ENCODE measurements at places on chromosomes 12 and 14.
A peak's percentile ranks its signal among the peaks of the same experiment; 100 is the strongest.

- H3K36me3 ChIP-seq, result no peaks in the 10 kb centered on the region
- H3K4me1 ChIP-seq, result peaks cover 4% of the 10 kb centered on the region
- H3K27ac ChIP-seq, result peak overlapping the region; percentile 59
- H3K27me3 ChIP-seq, result peaks cover 4% of the 10 kb centered on the region
These were observed 2.3 kb upstream of the CLBA1 start for GRCh38 chr14:104983231-104983721.

DNA sequence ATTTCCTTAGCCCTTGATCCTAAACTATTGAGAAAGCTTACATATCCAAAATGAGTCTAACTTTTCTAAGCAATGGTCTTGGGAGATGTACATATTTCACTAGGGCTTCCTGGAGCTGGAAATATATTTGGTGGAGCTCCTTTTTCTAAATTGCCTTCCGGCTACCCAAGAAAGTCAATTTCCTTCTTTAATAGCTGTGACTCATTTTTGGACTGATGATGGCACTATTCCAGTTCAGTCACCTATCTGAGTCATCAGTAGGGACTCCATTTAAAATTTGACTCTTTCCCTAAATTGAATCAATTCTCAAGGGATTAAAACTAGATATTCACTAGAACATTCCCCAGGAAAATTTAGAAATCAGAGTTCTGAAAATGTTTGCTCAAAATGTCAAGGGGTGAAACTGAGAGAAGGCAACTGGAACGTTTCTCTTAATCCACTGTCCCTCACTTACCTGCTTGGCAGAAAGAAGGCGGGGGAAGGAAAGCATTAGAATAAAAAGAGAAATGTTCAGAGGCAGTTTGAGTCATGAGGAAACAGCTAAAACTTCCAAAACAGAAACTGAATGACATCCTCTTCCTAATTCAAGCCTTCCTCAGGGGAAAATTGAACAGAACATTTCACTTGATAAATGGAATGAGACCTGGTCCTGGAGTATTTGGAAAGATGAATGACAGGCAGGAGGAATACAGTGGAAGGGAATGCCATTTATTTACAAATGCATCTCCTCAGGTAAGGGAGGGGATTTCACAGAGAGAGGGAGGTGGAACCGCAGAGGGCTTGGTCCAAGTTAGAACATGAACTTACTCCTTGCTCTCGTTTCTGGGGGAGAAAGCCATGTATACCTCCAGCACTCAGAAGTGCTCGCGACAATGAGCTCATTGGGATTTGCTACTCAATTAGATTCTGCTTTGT, 91.2 kb downstream of the RGS6 start:
- H3K4me1 ChIP-seq, result peaks cover 8% of the 10 kb centered on the region
- H3K27ac ChIP-seq, result peak overlapping the region; percentile 36
- no peaks in the 10 kb centered on the region for H3K36me3 ChIP-seq
- H3K4me3 ChIP-seq, result no peak overlapping the region
- ATAC-seq, result peak; percentile 31

DNA sequence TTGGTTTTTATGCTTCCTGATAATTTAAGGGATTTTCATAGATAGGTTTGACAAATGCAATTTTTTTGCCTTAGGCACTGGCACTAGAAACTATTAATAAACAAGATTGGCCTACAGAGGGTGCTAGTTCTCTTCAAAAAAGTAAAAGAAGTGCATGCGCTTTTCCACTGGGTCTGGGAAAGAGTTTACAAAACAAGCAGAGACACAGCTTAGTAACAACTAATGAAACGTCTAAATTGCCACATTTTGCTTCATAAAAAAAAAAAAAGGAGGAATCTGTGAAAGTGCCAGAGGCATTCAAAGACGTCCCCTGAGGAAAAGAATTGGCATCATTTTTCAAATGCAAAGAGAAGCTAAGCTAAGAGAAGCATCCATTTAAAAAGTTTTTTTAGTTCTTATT, 58.3 kb upstream of the EEA1 start:
- peaks cover 12% of the 10 kb centered on the region for H3K4me1 ChIP-seq
- peak overlapping the region; percentile 66 for H3K27ac ChIP-seq
- peak overlapping the region; percentile 27 for H3K4me3 ChIP-seq
- ATAC-seq, result no peak
- no peaks in the 10 kb centered on the region for H3K36me3 ChIP-seq
- peaks cover 4% of the 10 kb centered on the region for H3K27me3 ChIP-seq

- H3K27ac ChIP-seq, result no peak overlapping the region
- H3K4me3 ChIP-seq, result no peak overlapping the region
- ATAC-seq, result no peak
- H3K4me1 ChIP-seq, result no peaks in the 10 kb centered on the region
- H3K36me3 ChIP-seq, result no peaks in the 10 kb centered on the region
These were observed 29.2 kb upstream of the SEL1L start for GRCh38 chr14:81562818-81563217.

DNA sequence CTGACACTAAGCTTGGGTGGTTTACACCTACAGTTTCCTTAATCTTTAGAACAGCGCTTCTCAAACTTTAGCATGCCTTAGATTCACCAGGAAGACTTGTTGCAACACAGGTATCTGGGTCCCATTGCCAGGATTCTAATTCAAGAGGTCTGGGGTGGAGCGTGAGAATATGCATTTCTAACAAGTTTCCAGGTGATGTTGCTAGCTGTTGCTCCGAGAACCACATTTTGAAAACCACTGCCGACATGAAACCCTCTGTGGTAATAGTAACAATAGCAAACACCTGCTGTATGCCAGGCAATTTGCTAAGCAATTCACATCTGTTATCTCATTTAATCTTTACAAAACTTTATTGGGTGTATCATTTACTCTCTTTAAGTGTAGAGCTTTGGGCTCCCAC, 58.6 kb downstream of the TRHDE start:
- no peak overlapping the region for H3K27ac ChIP-seq
- ATAC-seq, result no peak
- H3K27me3 ChIP-seq, result no peaks in the 10 kb centered on the region
- H3K4me1 ChIP-seq, result no peaks in the 10 kb centered on the region
- H3K36me3 ChIP-seq, result no peaks in the 10 kb centered on the region

DNA sequence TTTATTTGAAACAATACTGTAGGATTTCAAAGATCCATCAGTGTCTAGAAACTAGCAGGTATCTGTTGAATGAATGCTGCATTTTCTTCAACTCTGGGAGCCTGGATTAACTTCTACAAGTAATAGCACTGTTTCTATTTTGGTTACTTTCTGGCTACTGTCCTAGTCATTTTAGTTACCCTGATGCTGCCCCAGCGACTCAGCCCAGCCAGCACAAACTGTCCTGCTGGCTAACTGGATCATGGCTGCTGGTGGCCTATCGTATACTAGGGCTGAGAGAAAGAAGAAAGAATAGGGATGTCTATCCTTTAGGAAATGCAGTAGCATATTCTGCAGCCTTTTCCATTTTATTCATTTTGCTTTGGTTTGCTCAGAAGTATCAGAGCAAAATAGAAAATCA, 53.9 kb downstream of the NTN4 start:
- H3K27me3 ChIP-seq, result no peaks in the 10 kb centered on the region
- H3K36me3 ChIP-seq, result no peaks in the 10 kb centered on the region
- ATAC-seq, result no peak
- H3K4me1 ChIP-seq, result no peaks in the 10 kb centered on the region
- no peak overlapping the region for H3K4me3 ChIP-seq

DNA sequence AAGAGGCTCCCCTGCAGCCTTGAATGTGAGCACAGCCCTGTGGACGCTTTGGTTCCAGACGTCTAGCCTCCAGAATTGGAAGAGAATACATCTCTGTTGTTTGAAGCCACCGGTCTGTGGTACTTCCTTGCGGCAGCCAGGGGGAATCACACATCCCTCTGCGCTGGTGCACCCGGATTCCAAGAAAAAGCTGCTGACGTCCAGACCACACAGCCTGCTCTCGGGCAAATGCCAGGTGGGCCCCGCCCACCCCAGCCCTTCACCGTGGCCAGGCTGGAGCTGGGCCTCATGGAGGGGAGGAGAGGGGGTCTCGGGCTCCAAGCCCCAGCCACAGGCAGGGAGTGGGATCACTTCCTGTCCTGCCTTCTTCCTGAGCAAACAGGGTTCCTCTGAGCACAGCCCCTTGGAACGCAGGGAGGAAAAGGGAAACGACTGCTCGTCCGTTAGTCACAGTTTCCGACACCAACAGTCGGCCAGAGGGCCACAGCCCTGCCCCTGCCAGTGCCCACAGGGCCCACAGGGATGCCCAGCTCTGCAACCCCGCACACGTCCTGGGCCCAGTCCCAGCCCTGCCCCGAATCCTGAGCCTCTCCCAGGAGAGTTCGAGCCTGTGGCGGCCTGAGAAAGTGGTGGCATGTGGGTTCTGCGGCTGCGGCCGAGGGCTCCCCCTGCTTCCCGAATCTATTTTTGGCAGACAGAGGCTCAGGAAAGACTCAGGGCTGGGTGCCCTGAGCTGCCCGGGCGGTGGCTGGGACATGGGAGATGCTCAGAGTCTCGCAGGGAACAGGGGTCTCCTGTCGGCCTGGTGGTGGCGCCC, 85.3 kb downstream of the RFLNA start:
- H3K4me1 ChIP-seq, result peaks cover 5% of the 10 kb centered on the region
- H3K27me3 ChIP-seq, result no peaks in the 10 kb centered on the region
- no peak overlapping the region for H3K4me3 ChIP-seq
- H3K36me3 ChIP-seq, result peaks cover 27% of the 10 kb centered on the region
- ATAC-seq, result no peak

Data from activated T-helper 17 cell treated with anti-CD3 and anti-CD28 coated beads, Interleukin-2, amount 50 U/mL, for 72 hours (primary cell).